ENCODE measurements at places on chromosomes 1 and 21.

DNA sequence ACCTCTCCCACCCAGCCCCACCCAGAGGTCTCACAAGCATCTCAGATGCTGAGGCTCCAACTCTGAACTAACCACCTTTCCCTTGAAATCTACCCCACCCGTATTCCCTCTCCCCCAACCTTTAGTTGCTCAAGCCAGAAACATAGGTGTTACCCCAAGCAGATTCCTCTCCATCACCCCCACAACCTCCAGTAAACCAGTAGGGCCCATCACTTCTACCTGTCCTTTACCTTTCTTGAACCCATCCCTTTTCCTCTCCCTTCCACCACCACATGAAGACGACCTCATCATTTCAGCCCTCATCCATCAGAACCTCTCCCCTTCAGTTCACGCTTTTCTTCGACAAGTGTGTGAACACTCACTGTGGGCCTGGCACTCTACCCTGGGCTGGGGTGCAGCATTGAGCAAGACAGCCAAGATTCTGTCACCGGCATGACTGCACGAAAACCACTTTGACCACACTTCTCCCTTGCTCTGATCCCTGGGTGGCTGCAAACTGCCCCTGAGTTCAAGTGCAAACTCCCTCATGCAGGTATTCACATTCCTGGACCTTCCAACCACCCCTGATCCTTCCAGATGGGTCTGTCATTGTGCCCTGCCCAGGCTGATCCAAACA is 65.5 kb upstream of the LAPTM5 start:
- DNase-seq, result no peak

- no peak for DNase-seq
These were observed 253.8 kb upstream of the HOOK1 start for GRCh38 chr1:59560807-59561450.

DNA sequence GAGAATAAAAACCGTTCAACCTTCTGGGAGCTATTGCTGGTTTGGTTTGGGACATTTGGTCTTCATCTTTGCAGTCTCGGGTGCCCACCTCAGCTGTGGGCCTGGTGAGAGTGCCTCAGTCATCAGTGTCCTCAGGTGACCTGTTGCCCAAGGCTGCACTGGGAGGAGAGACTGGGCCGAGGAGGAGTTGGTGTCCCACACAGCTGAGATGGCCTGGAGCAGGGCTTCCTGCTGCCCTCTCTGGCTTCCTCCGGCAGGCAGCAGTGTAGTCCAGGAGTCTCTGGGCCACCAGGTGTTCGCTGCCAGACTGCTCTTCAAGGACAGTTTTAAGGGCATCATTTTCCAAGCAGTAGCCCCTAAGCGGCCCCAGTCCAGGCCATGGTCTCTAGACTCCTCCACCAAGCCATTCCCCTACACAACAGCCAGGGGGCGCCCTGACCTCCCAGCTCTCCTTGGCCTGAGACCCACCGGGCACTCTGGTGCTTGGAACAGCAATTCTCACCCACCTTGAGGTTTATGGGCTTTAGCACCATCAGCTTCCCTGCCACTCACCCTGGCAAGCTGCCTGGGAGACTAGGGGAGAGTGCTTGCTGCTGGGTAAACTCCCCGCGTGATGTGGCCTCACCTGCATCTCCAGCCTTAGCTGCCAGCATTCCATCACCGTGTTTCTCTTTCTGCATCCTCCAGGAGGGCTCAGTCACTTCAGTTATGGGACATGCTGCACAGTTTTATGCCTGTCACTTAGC is 9.1 kb upstream of the SYTL1 start:
- DNase-seq, result no peak

GRCh38 chr1:203549309-203549708 is 55.4 kb downstream of the OPTC start:
- no peak for DNase-seq

DNA sequence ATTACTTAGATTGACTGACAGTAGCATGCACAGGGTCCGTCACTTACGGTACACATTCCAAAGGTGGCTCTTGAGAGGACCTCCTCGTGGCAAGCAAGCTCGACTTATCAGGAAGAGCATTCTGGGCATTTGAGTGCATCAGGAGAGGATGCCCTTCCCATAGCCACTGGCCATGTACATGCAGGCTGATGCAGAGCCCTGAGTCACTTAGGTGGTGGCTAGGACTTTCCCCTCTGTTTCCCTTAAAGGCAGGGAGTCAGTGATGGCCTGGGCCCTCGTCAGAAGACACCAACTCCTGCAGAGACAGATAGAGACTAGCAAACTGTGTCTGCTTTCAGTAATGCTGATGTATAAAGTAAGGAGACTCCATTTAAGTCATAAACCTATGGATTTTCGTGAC is 12.9 kb downstream of the EXO1 start:
- no peak for DNase-seq
